M059J (cell line): ENCODE measurements at places on chromosomes 6 and 20. TPM values are rescaled to one million over a fixed set of nuclear protein-coding genes. Genes with fewer than 3 reads are reported as not detected.

DNA sequence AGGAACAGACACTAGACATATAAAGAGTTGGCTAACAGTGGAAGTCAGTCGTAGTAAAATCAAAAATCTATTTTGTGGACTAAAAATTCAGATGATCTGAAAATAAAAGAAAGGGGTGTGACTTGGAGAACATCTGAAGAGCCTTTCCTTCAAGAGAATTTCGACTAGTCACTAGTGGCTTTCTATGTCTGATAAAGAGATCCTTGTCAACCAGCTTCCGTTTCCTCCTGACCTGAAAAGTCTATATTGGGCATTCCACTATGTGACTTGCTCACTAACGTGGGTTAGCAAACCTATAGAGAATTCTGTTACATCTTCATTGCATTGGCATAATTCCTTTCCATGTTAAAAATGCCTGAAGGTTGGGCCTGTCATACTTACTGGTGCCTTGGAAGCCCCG, 25.9 kb downstream of the TRAF3IP2 start:
- DNase-seq, result no peak

- DNase-seq, result no peak
These were observed 404.6 kb downstream of the BTBD9 start for GRCh38 chr6:38234934-38235682.

- DNase-seq, result no peak
These were observed 14.8 kb downstream of the BANF2 start for GRCh38 chr20:17714597-17714996.

DNA sequence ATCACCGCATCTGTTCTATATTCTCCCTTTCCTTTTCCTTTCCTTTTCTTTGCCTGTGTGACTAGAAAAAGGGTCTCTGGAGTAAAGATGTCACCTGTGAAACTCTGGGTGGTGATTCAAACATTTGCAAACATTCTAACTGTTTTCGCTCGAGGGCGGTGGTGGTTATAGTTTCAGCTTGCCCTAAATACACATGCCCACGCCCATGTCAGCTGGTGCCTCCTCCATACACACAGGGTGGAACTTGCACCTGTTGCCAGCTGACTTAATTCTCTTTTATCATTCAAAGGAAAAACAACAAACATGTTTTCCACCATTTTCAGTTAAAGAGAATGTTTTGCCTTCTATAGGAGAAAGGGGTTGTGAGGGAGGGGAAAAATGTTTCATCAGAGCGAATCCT, 381.9 kb upstream of the ARID1B start:
- DNase-seq, result no peak

GRCh38 chr6:69632932-69633331, 163.9 kb downstream of the LMBRD1 start:
- no peak for DNase-seq

DNA sequence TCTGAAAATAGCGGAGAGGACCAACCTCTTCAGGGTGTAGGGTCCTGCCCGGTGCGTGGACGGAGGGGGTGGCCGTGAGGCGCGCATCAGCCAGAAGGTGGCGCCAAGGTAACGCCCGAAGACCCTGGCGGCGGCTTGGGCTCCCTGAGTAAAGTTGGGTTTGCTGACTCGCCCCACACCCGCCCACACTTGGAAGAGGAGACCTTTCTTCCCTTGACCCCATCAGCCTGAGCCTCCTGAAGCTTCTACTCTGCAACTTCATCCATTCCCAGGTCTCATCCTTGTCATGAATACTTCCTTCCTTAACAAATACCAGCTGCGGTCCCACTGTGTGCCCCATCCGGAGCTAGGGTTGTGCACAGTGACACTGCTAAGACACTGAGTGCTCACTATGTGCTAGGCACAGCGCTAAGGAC, 14.6 kb downstream of the CD40 start:
- DNase-seq, result peak; percentile 63

- no peak for DNase-seq
These were observed 80.2 kb downstream of the AFDN start for GRCh38 chr6:167906899-167907298.

DNA sequence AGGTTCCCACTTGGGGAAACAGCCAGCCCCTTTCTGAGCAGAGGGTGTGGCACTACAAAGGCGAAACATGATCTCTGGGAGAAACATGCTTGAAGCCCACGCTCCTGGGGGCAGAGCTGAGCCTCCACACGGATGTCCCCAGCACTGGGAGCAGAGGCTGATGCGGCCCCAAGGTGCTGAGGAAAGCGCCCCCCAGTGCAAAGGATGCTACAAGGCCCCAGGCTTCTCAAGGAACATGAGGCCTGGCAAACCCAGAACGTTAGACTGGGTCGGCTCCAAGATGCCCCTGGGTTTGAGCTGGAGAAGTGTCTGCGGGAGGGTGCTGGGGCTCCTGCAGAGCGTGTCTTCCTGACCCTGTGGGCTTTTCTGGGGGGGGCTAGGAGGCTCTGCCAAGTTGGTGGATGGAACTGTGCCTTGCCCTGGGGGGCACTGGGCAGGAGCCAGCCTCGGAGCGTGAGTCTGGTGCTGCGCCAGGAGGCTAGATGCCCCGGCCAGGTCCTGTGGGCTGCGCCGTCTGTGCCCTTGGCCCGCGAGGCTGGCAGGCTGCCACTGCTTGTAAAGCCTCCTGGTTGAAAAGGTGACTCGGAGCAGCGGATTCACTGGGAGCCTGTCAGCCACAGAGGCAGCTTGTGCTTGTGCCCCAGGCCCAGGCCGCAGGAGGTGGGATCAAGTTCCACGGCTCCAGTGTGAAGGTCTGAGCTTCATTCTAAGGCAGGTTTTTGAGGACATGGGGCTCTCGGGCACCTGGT, 8.1 kb downstream of the SYNJ2 start:
- DNase-seq, result peak; percentile 99

DNA sequence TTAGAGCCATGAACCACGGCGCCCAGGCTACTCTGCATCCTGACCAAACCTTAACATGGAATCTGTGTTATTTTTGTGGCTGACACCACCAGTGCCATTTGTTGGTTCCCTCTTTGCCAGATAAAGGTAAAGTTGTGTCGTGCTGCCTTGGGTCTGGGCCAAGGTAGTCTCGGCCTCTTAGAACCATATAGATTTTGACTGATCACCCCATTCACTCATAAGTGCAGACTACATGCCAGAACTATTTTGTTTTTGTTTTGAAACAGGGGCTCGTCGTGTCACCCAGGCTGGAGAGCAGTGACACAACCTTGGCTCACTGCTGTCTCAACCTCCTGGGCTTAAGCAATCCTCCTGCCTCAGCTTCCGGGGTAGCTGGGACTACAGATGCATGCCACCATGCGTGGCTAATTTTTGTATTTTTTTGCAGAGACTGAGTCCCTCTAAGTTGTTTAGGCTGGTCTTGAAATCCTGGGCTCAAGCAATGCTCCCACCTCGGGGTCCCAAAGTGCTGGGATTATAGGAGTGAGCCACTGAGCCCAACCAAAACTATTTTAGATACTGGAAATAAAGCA, 19.2 kb upstream of the RIPOR3 start:
- DNase-seq, result peak; percentile 72

DNA sequence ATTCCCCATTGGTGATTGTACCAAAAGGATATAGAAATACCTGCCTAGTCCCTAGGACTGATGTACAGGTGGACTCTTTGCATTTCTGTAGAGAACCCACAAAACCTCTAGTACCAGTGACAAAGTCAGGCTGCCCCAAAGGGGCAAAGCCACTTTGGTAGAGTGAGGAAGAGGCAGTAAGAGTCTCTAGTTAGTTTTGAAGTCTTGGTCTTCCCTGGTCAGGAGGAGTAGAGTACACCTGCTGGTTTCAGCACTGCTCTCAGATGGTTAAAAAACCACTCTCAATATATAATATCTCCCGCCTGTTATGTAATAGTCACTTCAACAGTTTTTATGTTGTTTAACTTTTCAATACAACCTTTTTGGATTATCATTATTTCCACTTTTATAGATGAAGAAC, 344.9 kb downstream of the CDKAL1 start:
- no peak for DNase-seq

GRCh38 chr6:20416567-20417345, 15.1 kb downstream of the E2F3 start:
- DNase-seq, result no peak

DNA sequence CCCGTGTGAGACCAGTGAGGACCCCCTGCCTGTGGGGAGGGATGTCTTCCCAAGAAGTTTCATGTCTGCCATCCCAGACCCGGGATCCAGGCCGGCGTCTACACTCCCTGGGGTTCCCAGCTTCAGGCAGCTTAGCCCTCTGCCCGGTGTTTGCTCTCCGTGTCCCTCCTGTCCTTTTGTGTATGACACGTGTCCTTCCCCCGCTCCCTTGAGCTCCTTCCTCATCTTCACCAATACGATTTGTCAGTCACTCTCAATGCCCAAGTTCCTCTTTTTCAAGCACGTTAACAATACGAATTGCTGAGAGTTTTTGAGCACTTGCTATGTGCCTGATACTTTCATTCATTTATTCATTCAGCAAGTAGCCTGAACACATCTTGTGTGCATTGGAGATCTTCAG, 115.6 kb upstream of the PTPN1 start:
- DNase-seq, result no peak

- no peak for DNase-seq
These were observed 99.9 kb downstream of the ALDH8A1 start for GRCh38 chr6:134849920-134850447.

DNA sequence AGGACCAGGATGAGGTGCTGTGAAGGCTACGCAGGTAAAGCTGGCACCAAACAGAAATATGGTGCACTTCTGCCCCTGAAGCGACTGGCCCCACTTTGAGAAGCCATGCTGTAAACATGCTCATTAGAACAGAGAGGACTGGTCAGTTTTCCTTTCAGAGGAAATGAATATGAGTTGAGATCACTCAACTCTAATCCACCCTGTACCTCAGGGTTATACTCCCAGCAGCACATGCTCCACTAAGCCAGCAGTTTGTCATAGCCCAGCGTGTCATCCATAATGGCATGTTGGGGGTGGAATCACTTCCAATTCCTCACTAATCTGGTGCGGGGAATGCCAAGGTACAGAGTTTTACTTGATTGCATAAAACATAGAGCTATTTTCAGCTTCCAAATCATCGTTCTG, 98.1 kb downstream of the HIVEP2 start:
- peak; percentile 98 for DNase-seq

- peak; percentile 86 for DNase-seq
These were observed 54.4 kb downstream of the DTNBP1 start for GRCh38 chr6:15608396-15608795.

- DNase-seq, result peak; percentile 72
These were observed 121.2 kb downstream of the INSM1 start for GRCh38 chr20:20489054-20489453.

GRCh38 chr6:152100183-152100618, 292.7 kb downstream of the ESR1 start:
- DNase-seq, result peak; percentile 76

GRCh38 chr6:66179361-66179760, 472.3 kb upstream of the EYS start:
- no peak for DNase-seq

- DNase-seq, result no peak
These were observed 28.7 kb downstream of the KAT14 start for GRCh38 chr20:18166241-18166881.

DNA sequence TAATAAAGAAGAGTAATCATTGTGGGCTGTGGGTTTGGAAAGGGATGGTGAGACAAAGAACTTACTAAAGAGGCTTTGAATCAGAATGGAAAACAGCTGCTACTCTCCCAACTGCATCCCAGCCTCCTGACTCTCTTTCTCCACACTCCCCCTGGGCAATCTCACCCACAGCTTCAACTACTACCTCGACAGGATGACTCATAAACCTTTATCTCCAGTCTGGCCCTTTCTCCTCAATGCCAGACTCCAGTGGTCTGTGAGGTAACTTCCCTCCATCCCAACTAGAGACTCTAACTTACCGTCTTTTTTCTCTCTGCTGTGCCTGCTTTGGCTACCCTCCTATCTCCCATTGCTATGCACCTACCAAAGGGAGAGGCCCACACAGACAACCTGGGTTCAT, 135.3 kb upstream of the RREB1 start:
- peak; percentile 86 for DNase-seq

DNA sequence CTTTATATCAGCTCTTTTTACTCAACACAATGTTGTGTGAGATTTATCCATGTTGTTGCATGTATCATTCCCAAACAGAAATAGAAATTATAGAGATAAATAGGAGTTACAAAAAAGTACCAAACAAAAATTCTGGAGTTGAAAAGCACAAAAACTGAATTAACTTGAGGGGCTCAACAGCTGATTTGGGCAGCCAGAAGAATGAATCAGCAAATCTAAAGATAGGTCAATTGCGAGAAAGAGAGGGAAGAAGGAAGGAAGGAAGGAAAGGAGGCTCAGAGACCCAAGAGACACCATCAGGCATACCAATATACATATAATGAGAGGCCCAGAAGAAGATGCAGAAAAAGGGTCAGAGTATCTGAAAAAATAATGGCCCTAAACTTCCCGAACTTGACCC, 98.9 kb downstream of the ATG5 start:
- DNase-seq, result no peak

DNA sequence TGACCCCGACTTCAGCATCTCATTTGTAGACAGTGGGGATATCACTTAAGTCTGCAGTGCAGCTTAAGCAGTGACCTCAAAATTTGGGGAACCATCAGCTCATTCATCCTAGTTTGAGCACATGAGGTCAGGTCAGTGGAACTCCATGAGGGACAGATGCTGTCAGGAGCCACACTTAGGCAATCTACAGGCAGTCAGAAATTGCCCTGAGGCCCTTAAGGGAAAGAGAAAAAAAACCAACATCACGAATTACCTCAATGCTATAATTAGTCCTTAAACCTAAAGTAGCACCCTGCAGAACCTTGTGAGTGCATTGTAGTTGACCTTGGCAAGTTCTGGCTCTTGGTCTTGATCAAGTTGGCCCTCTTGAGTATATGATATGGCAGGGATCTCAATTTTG, 21.1 kb downstream of the TMEM74B start:
- no peak for DNase-seq

GRCh38 chr20:48558906-48559305, 268.9 kb downstream of the PREX1 start:
- no peak for DNase-seq

DNA sequence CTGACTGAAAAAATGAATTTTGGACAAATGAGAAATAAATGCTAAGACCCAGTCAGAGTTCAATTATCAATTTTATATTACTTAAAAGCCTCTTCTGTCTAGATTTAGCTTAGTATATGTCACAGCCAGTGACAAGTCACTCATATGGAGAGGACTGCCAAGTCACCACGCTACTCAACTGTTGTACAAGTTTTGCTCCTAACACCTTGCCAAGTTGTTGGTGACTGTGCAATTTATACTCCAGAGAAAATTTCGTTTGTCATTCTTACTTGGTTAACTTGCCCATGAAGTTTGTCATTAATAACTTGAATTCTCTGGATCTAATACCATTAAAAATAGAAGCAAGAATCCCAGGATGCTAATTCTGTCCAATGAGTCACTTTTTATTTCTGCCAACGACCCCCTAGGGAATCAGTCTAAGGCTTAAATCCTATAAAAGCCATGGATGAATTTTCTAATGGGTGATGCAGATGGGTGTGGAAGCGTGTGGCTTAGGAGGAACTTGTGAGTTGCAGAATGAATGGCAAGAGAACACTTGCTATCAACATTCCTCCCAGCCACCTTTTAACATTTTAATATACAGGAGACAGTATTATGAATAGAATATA, 30.4 kb upstream of the FBXO30 start:
- DNase-seq, result no peak

The MOCS1 gene
- 5.9 and 7.0 TPM in 2 replicates for total RNA-seq

The LY6G6F gene
- total RNA-seq, result not detected in 2 replicates

The GABRR1 gene
- total RNA-seq, result not detected in 2 replicates

The SPDEF gene
- not detected in 2 replicates for total RNA-seq

The CALHM6 gene
- total RNA-seq, result 6.3 and 6.9 TPM in 2 replicates

The NRSN2 gene
- 102 and 149 TPM in 2 replicates for total RNA-seq
